CD4-positive, alpha-beta T cell treated with Interleukin-21 for 1 hour (primary cell): ENCODE measurements at places on chromosomes 13 and 19.

DNA sequence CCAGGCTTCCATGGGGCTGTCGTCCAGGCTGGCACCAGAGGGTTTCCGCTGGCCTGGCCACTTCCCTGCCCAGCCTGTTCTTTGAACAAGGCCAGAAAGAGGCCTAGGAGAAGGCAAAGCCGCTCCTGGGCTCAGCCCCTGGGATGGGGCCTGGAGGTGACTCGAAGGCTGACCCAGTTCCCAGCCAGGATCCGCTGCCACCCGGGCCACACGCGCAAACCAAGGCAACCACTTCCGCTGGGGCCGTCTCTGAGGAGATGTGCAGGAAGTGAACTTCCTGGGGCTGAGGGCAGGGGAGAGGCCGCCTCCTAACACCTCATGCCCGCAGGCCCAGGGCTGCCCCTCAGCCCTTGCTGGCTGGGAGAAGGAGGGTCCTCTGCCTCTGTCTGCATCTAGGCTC, 15.2 kb downstream of the PLEKHF1 start:
- DNase-seq, result peak; percentile 84

GRCh38 chr13:78160793-78161192, 242.2 kb upstream of the EDNRB start:
- no peak for DNase-seq

DNA sequence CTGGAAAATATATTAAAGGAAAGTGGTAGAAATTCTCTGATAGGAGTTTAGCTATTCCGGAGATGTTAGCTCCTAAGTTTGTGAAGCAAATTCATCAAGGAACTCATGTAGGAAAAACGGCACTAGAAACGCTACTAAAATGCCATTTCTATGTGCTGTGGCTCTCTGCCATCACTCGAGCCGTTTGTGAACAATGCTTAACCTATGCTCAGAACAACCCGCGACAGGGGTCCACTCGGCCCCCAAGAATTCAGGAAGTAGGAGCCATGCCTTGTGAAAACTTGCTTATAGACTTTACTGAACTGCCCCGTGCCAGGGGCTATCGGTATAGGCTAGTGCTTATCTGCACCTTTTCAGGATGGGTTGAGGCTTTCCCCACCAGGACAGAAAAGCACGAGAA, 14.2 kb upstream of the SLC15A1 start:
- DNase-seq, result no peak

GRCh38 chr13:101916775-101917474, 464.4 kb downstream of the ITGBL1 start:
- DNase-seq, result no peak

GRCh38 chr19:3098515-3099346, 4.6 kb downstream of the GNA11 start:
- peak; percentile 32 for DNase-seq

DNA sequence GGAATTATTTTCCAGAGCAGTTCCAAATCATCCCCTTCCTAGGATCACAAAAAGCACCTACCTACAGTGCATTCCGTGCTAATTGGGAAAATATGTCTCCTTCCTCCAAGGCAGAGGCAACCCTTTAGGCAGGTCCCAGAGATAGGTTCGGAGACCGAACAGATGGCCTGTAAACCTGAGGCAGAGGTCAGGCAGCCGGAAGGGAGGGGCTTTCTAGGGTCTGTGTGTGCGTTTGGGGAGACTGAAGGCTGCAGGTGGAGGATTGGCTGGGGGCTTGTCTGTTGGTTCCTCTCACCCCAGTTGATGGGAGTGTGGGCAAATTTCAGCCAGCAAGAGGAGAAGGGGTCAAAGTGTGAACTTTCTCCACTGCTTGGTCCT, 7.1 kb downstream of the KCNN4 start:
- DNase-seq, result no peak

DNA sequence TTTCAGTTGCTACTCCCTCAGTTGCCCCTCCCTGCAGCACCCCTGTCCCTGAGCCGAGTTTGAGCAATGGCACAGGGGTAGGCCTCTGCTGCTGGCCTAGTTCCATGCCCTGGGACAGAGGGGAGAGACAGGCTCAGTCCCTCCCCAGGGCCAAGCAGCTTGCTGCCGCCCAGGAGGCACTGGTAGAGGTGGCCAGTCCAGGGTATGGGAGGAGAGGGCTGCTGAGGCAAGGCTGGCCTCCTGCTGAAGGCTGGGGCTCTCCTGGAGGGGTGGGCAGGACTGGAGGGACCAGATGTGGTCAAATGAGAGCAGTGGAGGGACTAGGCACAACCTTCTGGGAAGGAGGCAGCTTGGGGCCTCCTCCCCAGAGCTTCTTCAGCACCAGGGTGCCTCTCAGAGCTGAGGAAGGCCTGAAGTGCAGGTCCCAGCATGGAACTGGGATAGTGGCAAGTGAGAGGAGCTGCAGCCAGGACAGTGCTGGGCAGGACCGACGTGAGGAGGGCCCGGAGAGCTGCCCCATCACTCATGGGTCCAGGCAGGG, 29.8 kb upstream of the VSTM2B start:
- no peak for DNase-seq

DNA sequence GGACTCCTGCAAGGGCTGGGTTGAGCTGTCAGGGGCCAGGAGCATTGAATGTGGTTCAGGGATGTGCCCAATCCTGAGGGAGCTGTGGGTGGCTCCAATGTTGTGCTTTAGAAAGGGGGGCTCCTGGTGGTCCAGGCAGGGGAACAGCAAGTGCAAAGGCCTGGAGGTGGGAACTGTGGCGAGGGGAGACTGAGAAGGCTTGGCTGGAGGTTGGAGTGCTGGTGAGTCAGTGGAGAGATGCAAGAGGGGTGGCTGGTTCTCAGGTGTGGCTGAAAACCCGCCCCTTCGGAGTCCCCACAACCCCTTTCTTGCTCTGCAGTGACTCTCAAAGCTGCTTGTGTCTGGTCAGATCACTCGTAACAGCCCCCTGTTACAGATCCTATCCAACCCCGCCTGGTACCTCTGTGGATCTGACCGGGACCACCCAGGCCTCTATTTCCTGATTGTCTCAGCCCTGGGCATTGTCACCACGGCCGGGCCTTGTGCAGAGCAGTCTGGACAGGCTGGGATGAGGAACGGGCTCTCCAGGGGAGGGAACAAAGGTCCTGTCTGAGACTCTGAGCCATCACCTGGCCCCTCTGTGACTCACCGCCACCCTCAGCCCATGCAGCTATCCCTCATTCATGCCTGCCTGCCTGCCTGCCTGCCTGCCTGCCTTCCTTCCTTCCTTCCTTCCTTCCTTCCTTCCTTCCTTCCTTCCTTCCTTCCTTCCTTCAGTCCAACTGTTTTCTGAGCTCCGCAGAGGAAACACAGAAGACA, 1.4 kb upstream of the KCNN1 start:
- no peak for DNase-seq

DNA sequence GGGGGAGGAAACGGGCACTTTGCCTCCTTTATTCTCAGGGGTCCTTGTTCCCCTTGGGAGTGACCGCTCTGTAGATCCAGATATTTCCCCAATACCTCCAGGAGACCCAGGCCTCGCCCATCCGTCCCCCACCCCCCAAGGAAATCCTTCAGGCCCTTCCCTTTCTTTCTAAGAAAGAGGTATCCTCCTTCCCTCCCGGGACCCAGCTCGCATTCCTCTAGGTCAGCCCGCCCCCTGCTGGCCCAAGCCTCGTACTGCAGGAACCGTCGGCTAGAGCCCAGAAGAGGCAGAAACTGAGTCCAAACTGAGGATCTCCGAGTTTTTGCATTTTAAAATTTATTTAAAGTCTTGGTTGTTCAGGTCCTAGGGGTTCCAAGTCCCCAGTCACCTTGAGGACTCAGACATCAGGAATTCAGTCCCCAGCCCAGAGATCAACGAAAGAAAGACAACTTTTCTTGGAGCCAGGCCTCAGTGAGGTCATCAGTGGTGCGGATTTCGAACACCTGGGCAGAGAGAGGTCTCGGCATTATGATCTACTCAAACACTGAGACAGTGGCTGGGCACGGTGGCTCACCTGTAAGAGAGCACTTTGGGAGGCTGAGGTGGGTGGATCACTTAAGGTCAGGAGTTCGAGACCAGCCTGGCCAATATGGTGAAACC, 7.5 kb upstream of the LRFN1 start:
- peak; percentile 83 for DNase-seq

GRCh38 chr13:112001571-112001970, 65.4 kb upstream of the SOX1 start:
- no peak for DNase-seq

- no peak for DNase-seq
Observed at GRCh38 chr13:80010286-80010831, 330.6 kb downstream of the SPRY2 start.

DNA sequence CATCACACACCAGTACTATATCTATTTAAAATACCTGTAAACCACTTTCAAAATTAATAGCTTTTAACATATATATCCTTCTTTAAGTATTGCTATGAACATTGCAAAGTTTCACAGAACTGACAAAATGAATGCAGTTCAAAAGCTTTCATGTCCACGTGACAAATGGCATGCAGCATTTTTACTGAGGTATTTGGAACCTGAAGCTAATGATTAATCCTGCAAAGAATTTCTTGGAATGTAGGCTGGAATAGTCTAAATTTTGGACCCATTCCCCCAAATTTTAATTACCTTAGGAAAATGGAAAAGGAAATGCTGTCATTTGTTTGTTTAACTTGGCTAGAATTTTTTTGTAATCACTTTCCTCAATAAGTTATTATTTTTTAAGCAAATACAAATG, 423.8 kb upstream of the GPC6 start:
- no peak for DNase-seq

DNA sequence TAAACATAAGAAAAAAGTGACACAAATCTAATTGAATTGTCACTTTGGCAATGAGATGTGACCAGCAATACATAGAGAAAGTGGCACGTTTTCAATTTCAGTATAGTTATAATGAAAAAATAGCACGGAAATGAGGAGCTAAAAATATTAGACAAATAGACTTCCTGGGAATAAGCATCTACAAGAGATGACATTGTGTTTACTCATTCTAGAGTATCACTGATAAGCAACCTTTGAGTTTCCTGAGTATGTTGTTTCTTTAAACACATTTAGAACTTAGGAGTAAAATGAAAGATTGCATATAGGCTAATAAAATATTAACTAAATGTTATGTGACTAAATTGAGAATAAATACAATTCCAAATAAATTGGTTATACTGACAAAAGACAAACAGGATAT, 207.1 kb upstream of the SLITRK6 start:
- no peak for DNase-seq

GRCh38 chr13:98652721-98653462, 76.0 kb upstream of the STK24 start:
- DNase-seq, result no peak

DNA sequence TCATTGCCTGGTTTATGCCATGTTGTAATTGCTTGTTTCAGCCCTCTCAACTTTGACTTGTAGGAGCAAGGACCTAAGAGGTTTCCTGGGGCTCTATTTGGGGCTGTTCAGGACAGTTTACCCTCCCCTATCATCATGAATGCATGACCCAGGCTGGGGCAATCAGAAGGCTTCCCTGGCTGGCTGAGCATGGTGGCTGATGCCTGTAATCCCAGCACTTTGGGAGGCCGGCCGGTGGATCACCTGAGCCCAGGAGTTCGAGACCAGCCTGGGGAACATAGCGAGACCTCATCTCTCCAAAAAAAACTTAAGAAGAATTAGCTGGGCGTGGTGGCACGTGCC, 6.1 kb upstream of the LSM4 start:
- DNase-seq, result no peak

GRCh38 chr13:36293497-36293896, 4.1 kb downstream of the CCDC169 start:
- no peak for DNase-seq

GRCh38 chr19:46746281-46747057, at the start of gene STRN4:
Gene STRN4, minus strand, starts transcription at chr19:46746450. Its CDS starts 20 bp downstream, at chr19:46746430.
- DNase-seq, result peak; percentile 70

GRCh38 chr13:23772717-23773116, 116.5 kb downstream of the MIPEP start:
- DNase-seq, result no peak

DNA sequence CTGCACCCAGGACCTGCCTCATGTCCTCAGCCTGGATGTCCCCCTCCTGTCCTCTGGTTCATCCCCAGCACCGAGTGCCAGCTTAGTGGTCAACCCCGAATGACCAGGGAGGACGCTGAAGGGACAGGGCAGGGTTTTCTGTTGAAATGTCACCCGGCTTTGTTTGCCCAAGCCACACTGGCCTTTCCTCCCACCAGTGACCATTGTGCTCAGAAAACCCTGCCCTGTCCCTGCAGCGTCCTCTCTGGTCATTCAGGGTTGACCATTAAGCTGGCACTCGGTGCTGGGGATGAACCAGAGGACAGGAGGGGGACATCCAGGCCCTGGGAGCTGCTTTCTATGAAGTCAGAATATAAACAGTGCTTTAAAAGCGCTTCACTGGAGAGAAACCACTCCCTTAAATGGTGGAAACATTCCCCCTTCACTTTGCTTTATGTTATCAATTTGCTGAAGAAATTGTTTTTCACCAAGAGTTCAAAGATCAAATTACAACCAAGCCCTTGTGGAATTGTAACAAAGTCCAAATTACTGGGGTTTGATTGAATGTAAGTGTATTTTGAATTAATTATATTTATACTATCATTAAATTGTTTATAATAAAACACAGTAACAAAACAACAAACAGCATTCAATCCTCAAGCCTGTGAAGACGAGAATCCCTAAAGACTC, 21.4 kb downstream of the CARS2 start:
- no peak for DNase-seq

GRCh38 chr13:49781806-49782205, 10.7 kb downstream of the KPNA3 start:
- no peak for DNase-seq

DNA sequence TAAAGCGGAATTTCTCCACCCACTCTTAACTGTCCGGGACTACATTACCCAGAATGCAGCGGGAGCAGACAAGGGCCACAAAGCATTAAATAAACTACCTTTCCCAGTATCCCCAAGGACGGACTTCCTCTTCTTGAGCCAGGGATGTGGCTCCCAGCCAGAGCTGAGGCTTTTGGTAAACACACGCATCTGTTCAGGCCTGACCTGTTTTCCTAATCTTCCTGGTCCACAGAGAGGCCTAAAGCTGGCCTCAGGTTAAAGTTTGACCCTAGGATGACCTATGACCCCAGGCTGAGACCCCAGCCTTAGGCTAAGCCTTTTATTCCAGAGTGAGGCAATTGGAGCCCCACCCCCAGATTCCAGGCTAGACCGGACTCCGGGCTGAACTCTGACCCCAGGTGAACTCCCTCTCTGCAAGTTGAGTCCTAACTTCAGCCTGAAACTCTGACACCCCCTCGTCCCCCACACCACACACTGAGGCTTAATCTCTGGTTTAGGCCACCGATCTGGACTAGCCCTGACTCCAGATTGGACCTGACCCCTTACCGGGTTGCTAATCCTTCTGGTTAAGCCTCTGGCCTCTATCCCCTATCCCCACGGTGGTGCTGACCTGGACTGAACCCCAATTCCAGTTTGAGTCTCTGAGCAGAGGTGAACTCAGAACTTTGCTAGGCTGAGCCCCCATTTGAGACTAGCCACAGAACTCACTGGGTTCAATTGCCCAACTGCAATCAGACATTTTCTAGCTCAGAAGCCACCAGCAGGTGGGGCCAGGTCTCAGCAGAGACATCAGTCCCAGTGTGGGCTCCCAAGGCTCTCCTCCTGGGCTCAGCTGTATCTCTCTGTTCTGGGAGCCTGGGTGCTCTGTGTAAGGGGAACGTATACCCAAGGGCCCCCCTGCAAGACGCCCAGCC, 750 bp upstream of the GPR108 start:
- peak; percentile 85 for DNase-seq
